ENCODE measurements at places on chromosomes 12 and 14.

DNA sequence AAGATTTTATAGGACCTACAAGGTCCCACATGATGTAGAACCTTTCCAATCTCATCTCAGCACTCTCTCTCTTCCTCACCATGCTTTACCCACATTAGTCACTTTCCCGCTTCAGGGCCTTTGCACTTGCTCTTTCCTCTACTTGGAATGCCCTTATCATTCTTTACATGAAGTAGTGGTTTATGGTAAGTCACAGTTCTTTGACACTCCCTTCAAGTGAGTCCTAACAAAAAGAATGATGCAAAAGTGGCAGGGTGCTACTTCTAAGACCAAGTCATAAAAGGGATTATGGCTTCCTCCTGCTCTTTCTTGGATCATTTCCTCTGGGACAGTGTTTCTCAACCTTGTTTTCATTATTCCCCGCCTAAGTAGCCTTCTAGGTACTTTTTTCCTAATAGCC lies 13.1 kb downstream of the TMBIM4 start:
- no peak for DNase-seq

DNA sequence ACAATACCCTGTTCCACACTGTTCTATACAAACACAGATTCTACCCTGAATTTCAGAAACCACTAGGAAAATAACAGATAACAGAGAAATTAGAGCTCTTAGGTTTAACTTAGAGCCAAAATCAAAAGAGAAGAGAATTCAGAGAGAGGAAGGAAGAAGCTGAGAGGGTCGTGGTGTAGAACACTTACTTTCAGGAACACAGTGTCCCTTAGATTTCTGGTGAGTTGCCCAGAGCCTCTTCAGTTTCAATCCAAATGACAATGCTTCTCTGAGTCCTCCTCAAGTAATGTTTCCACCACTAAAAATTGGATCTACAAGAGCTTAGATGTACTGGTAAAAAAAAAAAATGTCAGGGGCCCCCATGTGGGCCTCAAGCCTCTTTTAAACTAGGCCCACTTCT lies 2.6 kb downstream of the YAF2 start:
- no peak for DNase-seq

DNA sequence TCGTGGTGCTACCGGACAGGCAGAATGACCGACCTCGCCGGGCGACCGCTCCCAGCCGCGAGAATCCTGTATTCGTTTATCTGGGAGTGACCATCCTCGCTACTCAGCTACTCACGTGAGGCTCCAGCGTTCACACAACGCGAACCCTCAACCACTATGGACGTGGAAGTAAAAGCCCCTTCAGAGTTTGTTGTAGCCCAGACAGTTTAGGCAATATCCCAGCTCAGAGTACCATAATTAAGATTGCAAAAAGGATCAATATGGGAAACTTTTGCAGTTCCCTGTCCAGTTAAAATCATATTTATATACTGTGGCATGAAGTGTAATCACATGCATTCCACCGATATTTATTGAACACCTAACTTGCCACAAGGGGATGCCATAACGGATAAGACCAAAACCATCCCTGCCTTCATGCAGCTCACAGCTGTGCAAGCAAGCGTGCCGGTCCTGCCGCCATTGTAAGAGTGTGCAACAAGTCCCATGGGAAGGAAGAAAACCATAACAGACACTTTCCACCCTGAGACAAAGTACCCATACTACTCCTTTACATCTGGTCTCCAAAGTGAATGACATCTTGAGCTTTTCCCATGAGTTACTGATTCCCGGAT lies 938 bp upstream of the MAX start:
- DNase-seq = no peak

DNA sequence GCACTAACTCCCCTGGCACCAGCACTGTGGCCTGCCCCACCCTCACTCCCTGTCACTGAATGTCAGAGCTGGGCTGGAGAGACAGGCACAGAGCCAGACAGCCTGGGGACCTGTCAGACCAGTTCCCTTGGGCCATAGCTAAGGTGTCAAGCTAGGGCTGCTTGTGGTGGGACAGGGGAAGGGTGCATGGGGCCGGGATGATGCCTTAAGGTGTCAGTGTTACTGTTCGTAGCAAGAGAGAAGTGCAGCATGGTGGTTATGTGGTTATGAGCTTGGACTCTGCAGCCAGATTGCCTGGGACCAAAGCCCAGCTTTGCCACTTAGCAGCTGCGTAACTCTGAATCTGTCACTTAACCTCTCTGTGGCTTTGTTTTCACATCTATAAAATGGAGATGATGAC lies 3.8 kb downstream of the RAPGEF3 start:
- DNase-seq = no peak

DNA sequence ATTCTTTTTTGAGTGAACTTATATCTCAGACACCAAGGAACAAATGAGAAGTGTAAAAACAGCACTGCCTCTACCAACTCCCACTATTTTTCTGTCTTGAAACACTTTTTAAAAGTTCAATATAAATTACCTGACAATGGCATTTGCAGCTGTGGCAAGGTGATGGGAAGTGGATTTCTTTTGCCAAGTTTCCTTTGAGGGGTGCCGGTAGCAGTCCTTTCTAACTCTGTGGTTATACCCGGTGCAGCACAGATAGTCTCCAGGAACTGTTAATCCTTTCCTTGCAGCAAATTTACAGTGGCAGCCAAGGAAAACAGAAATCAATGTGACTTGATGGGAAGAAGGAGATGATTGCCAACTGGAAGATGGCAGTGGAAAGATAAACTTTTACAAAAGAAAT lies 243.7 kb downstream of the BCAT1 start:
- DNase-seq = no peak

GRCh38 chr14:55891692-55892091 lies 226.5 kb upstream of the PELI2 start:
- DNase-seq = no peak

- DNase-seq = no peak
Observed at GRCh38 chr12:94585626-94586025, 64.7 kb downstream of the TMCC3 start.

GRCh38 chr12:114884575-114884974 lies 200.6 kb upstream of the TBX3 start:
- DNase-seq = no peak

DNA sequence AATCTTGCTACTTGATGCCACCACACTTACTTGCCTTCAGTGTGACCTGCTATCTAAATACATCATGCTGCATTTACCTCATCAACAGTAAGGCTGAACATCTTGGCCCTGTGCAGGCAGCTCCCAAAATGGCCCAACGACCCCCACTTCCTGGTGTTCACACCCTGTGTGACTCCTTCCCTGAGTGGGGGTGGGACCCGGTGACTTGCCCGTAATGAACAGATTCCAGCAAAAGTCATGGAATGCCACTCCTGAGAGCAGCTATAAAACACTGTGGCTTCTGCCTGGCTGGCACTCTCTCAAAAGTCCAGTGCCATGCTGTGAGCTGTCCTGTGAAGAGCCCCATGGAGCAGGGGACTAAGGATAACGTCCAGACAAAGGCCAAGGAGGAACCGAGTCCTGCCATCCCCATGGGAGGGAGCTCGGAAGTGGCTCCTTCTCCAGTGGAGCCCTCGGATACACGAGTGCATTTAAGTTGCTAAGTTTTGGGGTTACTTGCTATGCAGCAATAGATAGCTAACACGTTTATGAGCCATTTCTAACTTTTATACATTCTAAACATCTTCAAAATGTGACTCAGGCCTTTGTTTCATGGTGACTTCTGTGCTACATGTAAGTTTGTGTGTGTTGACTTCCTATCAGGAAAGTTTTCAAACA lies 33.0 kb downstream of the P2RX2 start:
- no peak for DNase-seq

DNA sequence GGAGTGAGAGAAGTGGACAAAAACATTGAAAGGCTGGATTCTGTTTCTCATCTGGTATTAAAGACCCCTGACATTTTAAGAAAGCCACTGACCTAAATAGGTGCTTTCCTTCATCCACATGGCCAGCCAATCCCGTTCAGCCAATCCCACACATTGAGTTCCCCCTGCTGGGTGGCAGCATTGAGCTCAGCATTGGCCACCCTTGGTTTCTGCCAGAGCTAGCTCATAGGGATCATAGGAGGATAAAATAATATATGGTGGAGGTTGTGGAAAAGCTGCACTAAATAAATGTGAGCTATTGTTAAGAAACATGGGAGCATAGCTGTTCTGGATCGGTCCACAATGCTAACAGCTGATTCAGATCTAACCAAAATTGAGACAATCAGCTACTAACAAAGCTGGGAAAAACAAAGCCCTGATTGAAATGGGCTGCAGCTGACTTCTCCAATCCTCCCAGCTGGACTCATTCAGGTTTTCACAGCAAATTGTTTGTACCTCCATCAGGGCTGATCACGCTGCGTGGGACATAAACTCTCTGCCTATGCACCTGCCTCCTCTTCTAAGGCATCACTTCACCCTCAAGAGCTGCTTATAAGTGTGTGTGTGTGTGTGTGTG lies 256.5 kb downstream of the EMP1 start:
- DNase-seq = no peak
